ENCODE measurements at places on chromosomes 12 and 14.

DNA sequence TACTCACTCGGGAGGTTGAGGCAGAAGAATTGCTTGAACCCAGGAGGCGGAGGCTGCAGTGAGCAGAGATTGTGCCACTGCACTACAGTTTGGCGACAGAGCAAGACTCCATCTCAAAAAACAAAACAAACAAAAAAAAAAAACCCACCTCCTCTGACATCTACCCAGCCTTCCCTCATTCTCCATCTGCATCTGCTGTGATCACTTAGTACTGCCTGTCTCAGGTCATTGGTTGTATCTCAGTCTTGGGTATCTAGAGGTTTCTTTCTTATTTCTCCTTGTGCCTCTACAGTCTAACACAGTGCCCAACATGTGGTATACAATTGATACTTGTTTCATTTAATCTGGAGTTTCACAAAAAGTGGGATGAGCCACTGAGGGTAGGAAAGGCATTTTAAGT is 5.3 kb downstream of the LTBP2 start:
- no peak for DNase-seq

DNA sequence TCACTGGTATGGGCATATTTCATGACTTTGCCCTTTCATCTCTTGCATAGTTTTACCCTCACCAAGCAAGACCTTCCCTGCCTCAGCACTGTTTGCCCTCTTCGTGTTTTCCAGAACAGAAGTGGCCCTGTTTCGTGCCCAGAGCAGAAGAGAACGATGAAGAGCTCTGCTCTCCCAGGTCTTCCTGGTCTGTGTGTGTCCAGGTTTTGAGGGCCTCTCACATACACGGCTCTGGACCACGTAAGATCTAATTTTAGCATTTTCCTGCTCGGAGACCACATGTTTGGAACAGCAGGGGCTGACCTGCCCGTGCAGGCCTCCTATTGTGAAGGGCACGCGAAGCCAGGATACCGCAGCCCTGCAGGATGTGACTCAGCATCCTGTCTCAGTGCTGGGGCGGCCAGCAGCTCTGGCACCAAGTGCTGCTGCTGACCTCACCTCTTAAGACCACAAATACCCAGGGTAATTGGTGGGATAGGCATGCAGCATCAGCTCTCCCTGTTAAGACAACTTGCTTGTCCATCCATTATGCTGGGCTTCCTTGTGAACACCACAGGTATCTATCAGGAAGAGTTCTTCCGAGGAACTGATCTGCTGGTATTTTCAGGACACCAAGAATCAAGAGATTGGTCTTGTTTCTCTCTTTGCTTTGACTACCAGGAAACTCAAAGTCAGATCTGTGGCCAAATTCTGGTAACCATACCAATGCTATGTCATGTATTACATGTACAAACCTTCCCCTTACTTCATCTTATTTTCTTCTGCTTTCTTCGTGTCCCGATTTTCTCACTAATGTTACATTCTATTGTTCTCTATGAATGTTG is 19.0 kb downstream of the SSH1 start:
- DNase-seq = peak; percentile 95

- DNase-seq = no peak
These were observed 18.4 kb upstream of the OR6S1 start for GRCh38 chr14:20659813-20660395.

GRCh38 chr12:131065801-131066200 is 112.1 kb downstream of the ADGRD1 start:
- DNase-seq = no peak

- no peak for DNase-seq
These were observed 49.2 kb upstream of the PPP1R12A start for GRCh38 chr12:79983986-79984620.

DNA sequence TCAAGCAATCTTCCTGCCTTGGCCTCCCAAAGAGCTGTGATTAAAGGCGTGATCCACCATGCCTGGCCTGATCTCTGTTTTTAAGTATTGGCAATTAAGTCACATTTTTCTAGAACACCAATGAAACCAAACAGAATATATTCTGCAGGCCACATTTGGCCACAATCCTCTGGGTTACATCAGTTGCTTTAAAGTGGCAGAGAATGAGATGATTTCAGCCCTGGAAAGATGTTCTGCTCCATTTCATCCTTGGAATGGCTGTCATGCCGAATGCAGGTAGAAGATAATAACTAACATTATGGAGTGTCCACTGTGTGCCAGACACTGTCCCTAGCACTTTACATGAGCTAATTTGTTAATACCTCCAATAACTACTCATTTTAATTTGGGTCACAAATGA is 154.4 kb downstream of the PTPN11 start:
- DNase-seq = no peak

GRCh38 chr12:15116086-15116485 is 105.1 kb downstream of the RERG start:
- peak; percentile 22 for DNase-seq

- DNase-seq = no peak
These were observed 27.7 kb upstream of the CAND1 start for GRCh38 chr12:67241482-67241881.

DNA sequence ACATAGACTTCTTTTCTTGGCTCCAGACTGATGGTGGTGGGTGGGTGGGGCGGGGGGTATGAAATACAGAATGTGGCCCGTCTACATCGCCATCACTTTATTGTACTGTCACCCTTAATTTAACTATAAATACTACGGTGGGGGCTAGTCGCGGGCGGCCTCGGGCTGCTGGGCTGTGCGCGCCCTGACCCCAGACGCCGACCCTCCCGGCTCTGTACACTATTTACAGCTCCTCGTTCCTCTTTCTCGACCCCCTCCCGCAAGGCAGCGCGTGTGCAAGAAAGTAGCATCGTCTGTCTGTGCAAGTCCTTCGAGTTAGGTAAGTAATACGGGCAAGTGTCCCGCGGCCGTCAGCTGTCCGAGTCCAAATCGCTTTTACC is 1.8 kb downstream of the GSC start:
- DNase-seq = no peak

DNA sequence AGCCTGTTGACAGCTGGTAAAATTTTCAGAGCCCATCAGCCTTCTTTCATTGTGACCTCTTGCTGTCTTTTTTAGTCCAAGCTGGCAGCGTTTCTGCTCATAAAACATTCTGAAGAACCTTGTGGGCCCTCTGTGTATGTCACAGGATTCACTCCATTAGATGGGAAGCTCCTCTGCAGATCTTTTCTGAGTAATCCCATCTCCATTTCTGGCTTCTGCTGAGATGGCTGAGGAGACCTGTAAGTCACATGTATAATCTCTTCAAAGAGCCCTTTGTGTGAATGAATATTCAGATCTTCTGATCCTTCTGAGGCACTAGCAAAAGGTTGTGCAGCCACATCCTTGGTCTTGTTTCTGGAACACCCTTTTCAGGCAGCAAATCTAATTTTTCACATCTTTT is 2.8 kb downstream of the RXYLT1 start:
- DNase-seq = no peak

DNA sequence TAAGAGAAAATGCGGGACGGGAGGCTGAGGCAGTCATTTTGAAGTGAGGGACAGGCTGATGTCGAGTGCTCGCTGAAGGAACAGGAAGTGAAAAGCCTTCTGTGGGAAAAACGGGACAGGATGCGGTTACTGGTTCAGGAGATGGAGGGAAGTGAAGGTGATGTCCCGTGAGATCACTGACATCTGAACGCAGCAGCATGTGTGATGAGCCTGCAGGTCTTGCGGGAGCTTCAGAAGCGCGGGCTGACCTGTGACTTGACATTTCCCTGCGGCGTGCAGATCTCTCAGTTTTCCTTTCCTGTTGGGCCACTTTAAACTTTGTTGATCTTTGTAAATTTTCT is 77.8 kb downstream of the DDX51 start:
- DNase-seq = no peak

- DNase-seq = no peak
These were observed 204.0 kb upstream of the AVPR1A start for GRCh38 chr12:63354969-63355368.

GRCh38 chr12:96047229-96048211 is 12.1 kb upstream of the LTA4H start:
- peak; percentile 40 for DNase-seq

- DNase-seq = no peak
These were observed 67.1 kb downstream of the CRACR2A start for GRCh38 chr12:3685830-3686229.

DNA sequence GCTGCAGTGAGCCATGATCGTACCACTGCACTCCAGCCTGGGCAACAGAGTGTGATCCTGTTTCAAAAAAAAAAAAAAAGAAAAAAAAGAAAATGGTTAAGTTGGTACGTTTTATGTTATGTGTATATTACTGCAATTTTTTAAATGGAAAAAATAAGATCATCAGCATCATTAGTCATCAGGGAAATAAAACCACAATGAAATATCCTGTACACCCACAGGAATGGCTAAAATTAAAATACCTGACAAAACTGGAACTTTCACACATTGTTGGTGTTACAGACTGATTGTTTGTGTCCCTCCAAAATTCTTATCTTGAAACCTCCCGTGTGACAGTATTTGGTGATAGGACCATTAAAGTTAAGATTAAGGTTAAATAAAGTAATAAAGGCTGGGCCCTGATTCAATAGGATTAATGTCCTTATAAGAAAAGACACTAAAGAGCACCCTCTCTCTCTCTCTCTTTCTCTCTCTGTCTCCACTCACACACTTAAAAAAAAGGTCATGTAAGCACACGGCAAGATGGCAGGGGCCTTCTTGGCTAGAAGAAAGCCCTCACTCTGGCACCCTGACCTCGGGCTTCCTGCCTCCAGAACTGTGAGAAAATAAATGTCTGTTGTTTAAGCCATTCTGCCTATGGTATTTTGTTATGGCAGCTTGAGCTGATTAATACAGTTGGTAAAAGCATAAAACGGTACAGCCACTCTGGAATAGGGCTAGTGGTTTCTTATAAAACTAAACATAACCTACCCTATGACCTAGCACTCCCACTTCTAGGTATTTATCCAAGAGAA is 48.3 kb upstream of the ZFP36L1 start:
- no peak for DNase-seq

- DNase-seq = no peak
These were observed 164.5 kb downstream of the MGAT4C start for GRCh38 chr12:86091681-86092080.

DNA sequence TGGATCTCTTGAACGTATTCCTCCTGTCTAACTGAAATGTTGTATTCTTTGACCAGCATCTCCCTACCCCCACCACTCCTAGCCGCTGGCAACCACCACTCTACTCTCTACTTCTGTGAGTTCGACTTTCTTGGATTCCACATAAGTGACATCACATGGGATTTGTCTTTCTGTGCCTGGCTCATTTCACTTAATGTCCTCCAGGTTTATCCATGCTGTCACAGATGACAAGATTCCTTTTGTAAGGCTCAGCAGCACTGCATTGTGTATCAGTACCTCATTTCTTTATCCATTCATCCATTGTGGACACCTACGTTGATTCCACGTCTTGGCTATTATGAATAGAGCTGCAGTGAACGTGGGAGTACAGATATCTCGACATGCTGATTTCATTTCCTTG is 10.5 kb downstream of the PRKAB1 start:
- no peak for DNase-seq

DNA sequence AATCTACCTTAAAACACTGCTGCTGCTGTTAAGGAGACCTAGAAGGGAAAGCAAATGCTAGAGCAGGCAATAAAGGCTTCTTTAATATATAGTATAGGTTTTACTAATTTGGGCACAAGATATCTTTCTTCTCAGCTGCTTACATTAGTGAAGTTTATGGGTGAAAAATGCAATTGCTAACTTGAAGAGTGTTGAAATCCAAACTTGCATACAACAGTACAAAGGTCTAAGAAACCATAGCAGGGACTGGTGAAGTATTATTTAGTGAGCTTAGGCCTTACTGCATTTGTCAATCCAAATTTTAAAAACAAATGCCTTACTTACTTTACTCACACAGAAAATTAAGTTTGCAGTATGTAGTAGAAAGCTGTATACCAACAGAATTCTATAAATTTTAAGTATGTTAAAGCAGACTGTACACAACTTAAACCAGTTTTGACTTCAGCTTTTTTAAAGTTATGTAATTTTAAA is 1.4 kb upstream of the AP4S1 start:
- DNase-seq = no peak

DNA sequence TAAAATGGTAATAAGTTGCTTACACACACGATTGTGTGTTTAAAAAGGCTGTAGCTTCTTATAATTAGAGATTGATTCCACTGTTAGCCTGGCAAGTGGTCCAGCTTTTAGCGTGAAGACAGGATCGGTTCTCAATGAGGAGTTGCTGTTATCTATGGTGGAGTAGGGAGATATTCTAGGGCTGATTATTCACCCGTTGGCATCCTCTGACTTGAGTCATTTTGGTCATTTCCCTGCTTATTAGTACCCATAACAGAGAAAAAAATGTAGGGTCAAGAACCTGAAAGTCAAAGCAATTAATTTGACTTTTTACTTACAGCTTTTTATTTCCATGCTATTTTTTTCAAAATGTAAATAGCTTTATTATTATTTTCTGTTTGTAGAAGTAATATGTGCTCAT is 76.0 kb downstream of the KCNK13 start:
- no peak for DNase-seq

DNA sequence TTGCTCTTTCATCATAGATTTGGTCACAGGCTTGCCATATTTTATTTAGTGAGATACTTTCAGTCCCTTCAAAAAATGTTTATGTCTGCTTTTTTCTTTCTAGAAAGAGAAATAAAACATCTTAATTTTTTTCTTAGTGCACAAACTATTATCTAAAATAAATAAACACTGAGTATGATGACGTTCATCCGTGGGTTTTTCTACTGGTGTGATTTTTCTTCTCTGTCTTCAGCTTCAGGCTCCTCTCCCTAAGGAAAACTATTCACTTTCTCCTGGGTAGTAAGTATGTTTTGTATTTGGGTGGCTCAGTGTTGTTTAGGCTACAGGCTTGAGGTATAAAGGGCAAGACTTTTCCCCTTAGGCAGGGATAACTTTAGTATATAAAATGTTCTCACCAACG is 154.7 kb downstream of the DACT1 start:
- no peak for DNase-seq

GRCh38 chr12:50615907-50616296 is 111.1 kb downstream of the DIP2B start:
- DNase-seq = no peak

- DNase-seq = no peak
These were observed 31.9 kb upstream of the NCOR2 start for GRCh38 chr12:124599074-124599999.

GRCh38 chr12:6116471-6117021 is 7.9 kb downstream of the VWF start:
- DNase-seq = no peak

DNA sequence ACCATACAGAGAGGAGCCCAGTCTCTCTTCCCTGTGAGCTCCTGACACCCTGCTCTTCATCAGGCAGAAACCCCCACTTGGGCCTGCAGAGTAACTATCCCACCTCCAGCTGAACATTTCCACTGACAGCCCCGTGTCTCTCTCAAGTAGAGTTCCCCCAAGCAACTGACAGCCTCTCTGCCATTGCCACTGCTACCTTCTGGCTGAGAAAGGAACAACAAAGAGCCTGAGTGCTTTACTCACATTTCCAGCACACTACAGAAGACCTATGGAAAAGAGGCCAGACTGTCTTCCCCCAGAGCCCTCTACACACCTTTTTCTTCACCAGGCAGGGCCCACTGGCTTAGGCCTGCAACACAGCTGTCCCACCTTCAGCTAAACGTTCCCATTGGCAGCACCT is 18.4 kb upstream of the ASCL1 start:
- DNase-seq = no peak

GRCh38 chr14:36700651-36701050 is 39.0 kb downstream of the PAX9 start:
- no peak for DNase-seq

GRCh38 chr12:14902465-14902864 is 16.8 kb upstream of the MGP start:
- no peak for DNase-seq

All from cerebellar cortex (tissue), 1 donor.